ENCODE measurements at places on chromosomes 13 and 19.

DNA sequence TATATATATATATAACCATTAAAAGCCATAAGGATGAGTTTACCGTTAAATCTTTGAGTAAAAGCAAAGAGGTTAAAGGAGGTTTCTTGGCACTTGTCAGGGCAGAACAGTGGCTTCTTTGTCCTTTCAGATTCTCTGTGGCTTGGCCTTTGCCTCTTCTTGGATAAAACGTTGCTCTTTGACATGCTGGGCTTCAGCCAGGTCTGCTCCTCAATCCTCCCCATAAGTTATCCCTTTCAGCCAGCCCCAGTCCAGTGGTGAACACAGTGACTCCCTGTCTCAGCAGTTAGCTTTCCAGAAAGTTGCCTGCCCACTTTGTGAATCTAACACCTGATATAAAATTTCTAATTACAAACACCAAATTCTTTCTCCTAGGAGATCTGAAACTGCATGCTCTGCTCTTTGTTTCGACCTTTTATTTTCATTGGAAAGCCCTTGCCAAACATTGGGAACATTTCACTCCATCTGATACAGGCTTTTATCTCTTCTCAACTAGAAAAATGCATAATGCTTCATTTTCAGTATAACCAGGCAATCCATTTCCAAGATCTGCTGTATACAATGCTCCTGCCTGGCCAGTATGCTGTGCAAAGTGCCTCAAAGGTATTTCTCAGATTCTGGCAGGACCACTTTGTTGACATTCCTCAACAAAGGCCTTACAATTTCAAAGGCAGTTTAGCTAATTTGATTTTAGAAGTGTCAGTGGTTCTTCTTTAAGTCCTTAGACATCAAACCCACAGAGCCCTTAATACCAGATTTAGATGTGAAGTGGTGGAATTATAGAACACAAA, 16.2 kb upstream of the MED4 start:
- no peak for DNase-seq

DNA sequence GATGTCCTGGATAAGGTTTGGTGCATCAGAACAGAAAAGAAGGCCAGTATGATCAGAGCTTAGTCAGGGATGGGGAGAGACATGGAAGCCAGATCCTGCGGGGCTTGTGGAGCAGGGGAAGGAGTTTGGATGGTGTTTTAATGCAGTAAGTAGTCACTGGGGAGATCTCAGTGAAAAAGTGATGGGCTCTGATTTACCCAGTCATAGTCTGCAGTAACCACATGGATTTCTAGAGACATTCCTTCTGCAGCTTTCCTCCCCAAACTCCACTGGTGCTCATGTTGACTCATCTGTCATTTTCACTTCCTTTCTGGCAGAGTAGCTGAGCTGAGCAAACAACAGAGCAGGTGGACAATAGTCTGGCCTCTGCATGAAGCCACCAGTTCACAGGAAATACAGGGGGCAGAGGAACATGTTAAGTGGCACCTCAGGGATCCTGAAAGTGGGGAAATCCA, 144.1 kb downstream of the DPF1 start:
- DNase-seq: no peak

DNA sequence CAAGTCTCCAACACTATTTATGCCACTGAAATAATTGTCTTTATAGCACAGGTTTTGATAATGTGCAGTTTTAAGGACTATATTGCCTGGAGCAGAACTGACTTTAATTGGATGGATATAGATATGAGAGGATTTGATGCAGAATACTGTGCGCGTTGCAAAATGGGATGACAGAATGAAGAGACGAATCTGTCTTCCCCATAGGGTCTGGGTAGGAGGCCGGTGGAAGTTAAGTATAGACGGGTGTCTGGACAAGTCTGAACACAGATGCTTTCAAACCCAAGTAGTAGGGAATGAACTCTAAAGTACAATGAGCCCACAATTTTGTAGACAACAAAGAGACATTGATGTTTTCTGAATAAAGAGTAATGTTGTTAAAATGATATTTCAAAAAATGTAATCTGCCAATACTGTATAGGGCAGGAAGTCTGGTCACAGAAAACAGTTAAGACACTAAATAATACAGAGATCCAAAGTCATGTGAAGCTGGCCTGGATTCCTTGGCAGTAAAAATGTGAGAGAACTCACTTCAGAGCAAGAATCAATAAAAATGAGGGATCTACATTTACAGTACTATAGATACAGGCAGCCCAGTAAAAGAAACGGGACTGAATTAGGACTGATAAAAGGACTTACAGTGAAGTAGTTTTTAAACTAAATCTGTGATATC, 125.5 kb downstream of the ENOX1 start:
- DNase-seq: no peak

DNA sequence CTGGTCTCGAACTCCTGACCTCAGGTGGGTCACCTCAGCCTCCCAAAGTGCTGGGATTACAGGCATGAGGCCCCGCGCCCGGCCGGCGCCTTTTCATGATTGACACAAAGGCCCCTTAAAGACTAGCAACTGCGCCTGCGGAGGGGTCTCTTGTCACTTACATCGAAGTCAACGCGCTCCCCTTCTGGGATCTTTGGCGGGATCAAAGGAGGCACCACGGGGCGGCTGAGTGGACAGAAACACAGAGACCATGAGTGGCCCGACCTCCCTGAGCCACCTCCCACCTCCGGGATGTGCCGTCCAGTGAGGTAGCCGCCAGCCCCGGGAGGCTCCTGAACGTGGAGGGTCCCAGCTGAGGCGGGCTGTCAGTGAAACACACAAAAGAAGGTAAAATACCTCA, 7.3 kb downstream of the TNNT1 start:
- DNase-seq: no peak

DNA sequence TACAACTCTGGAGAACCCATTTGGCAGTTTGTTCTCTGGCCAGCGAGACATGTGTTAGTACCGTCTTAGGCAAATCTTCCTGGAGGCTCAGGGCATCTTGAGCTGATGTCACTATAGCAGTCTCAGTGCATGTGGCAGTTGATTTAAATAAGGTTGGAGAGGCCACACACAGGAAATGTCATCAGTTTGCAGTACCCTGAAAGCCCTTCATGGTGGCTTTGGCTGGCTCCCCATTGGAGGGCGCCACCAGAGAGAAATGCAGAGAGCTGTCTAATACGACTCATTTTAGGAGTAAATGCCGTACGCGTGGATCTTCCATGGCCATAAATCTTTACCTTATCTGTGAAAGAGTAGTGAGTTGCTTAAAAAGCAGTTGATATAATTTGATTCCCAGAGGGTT, 163.1 kb downstream of the STK24 start:
- no peak for DNase-seq

DNA sequence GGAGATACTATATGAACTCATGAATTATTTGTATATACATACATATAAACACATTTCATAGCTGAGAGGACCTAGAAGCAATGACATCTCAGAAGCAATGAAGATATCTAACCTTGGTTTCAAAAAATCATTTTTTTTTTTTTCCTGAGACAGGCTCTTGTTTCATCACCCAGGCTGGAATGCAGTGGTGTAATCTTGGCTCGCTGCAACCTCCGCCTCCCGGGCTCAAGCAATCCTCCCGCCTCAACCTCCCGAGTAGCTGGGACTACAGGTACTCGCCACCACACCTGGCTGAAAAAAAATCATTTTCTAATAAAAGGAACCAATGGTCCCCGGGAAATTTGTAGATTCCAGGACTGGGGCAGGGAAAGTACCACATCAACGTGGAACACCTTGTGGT, 4.0 kb downstream of the ZNF565 start:
- no peak for DNase-seq

- DNase-seq: no peak
Observed at GRCh38 chr13:80359778-80360452, 19.0 kb upstream of the SPRY2 start.

GRCh38 chr19:34499155-34499834, 17.7 kb downstream of the WTIP start:
- DNase-seq: no peak

DNA sequence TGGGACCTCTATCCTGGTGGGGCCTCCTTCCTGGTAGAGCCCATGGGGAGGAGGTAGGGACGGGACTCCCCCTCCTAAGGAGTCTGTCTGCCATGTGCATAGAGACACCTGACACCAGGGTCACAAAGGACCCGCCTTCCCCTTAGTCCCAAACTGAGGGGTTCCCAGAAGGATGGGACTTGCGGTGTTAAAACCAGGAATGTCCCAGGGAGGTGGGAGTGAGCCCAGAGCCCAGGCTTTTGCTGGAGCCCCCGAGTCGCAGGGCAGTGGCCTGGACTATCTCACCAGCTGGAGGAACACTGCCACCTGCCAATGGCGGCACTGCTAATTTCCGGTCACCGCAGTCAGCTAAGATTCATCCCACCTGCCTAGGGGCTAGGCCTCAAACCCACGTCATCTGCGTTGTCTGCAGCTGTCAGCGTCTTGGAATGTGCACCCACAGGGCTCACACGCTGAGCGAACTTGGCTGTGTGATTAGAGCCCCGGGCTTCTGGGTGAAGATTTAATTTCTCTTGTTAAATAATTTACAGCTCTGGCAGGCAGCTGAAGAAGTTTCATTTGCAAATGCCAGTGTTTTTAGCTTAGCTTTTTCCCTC, 31.9 kb upstream of the ATP11A start:
- DNase-seq: no peak

DNA sequence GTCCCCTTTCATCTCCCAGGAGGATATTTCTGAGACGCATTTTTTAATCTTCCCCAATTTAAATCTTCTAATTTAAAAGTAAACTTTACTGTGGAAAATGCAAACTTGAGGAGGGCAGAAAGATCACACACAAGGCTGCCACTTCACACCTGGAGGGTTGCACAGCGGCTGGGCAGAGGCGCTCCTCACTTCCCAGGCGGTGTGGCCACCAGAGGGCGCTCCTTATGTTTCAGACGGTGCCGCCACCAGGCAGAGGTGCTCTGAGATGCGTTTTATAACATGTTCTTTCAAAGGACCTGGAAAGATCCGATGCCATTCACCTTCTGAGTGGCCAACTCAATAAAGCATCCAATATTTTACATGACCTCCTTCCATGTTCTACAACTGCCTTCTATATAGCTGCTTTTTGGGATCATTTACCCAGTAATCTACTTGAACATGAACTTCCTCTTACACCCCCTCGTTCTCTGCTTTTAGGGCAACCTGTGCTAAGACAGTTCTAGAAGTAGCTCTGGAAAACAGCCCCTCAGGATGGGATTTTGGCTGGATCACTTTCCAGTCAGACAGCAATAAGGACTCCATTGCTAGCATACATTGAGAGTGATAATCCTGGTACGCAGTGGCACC, 14.8 kb upstream of the MTUS2 start:
- peak; percentile 23 for DNase-seq

GRCh38 chr19:1501200-1501595, 10.2 kb downstream of the REEP6 start:
- no peak for DNase-seq

- no peak for DNase-seq
Observed at GRCh38 chr13:99908140-99908803, 63.3 kb downstream of the ZIC5 start.

DNA sequence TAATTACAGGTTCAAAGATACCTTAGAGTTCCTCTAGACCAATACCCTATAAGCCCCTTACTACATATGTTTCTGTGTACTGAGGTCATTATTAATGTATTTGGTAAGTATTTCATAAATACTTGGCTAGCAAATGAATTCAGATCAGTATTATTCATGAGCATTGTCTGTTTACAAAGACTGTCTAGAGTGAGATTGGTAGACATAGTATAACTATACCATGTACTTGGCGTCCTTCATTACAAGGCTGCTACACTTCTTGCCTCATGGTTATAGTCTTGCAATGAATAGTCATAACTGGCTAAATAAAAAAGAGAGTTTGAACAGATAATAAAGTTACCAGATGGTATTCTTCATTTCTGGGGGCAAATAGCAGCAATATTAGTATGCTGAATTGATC, 12.1 kb downstream of the SETDB2 start:
- no peak for DNase-seq

DNA sequence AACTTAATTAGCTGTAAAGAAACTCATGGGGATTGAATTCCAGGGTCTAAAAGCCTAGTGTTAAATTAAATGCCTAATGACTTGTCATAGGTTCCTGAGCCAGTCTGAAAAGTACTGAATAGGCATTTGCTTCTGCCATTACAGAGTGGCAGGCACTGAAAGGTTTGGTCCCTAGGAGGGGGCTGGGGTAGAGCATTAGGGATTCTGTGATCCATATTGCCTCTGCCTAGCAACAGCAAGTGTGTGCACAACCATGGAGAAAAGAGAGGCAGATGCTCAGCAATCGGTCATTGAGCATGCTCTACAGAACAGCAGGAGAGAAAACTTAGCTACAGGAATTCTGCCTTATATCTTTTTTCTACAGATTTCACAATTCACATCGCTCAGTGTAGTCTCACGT, 133.5 kb downstream of the TRPC4 start:
- DNase-seq: no peak

- DNase-seq: no peak
Observed at GRCh38 chr19:46365561-46365960, 18.7 kb downstream of the PPP5C start.

DNA sequence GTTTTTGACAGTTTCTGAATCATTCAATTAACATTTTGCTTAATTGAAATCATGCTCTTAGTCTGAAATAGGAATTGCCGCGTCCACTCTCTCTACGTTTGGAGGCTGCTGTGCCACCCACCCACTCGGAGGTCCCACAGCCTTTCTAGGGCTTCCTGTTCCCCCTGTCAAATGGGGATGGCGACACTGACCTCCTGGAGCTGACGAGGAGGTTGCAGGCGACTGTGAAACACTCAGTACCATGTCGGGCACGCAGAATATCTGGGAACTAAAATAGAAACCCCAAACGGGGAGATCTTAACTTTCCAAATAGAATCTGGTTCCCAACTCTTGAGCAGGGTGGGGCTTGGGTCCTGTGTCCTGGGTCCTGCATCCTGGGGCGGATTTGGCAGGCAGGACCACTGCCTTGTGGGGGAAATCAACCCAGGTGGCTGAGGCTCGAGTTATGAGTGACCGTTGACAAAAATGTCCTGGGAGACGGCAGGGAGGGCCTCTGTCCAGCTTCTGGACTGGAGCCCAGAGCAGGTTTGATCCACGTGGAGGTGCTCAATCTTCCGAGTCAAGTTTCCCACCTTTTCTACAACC, 124.6 kb downstream of the RAB20 start:
- no peak for DNase-seq

- no peak for DNase-seq
Observed at GRCh38 chr19:28492201-28492600, 720.8 kb downstream of the UQCRFS1 start.

All from hematopoietic multipotent progenitor cell treated with erythropoietin and hydrocortisone succinate and interleukin-3 and kit ligand, for 15 days (in vitro differentiated cells).